ENCODE measurements at places on chromosomes 1 and 21.

DNA sequence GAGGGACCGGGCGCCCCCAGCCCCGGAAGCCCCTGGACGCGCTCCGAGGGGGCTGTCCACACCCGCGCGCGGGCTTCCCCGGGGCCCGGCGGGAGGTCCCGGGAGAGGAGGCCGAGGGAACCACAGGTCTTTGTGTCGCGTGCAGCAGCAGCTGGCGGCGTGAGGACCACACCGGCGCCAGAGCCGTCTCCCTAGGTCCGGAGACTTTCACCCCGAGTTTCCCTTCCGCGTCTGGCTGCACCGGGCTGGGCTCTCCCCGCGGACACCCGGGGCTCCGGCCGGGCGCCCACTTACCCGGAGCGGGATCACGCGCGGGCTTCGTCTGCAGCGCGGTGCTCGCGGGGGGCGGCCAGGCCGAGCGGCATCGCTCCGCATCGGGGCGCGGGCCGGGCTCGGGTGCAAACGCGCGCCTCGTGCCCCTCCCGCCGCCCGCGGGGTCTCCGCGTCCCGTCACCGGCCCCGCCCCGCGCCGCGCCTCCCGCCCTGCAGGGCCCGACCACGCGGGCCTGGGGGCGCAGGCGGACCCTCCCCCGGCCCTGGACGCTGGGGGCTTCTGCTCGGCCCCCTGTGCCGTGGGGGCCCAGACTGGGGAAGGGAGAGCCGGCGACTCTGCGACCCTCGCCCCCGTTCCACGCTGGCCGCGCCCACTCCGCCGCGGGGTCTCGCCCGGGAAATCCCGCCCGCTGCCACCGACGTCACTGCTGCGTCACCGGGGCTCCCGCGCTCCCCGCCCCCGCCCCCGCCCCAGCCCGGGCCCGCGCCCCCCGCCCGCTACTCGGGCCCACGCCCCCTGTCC is at the start of gene GNG4:
Gene GNG4 (minus strand): TSS at position 417 of the 796 bp plus-strand sequence. CDS start 65,946 bp downstream, outside the sequence.
- no peak for DNase-seq

- DNase-seq: no peak
These were observed 124.4 kb downstream of the BEND5 start for GRCh38 chr1:48652334-48652733.

GRCh38 chr1:205441716-205442050 is 14.2 kb downstream of the BLACAT1 start:
- DNase-seq: no peak

- DNase-seq: no peak
These were observed 265.1 kb upstream of the CAMK1G start for GRCh38 chr1:209318181-209319056.

DNA sequence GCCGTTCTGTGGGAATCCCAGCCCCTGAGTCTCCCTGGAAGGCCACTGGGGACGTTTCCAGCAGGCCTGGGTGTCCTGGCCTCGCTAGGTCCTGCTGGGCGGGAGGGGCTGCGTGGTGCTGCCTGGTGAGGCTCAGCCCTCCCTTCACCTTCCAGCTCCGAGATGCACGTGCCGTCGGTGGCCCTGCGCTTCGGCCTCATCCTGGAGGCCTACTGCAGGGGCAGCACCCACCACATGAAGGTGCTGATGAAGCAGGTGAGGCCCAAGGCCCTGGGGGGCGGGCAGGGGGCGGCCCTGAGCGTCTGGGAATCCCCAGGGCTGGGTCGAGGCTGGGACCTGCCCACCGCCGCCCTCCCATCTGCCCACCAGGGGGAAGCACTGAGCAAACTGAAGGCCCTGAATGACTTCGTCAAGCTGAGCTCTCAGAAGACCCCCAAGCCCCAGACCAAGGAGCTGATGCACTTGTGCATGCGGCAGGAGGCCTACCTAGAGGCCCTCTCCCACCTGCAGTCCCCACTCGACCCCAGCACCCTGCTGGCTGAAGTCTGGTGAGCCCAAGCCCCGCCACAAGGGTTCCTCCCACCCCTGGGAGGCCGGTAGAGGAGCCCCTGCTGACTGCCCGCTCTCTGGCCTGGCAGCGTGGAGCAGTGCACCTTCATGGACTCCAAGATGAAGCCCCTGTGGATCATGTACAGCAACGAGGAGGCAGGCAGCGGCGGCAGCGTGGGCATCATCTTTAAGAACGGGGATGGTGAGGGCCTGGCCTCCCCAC is 70.3 kb downstream of the PIK3CD start:
- DNase-seq: peak; percentile 71

All from stimulated activated CD4-positive, alpha-beta T cell treated with anti-CD3 and anti-CD28 coated beads, Interleukin-4, amount 100 ng/mL, for 48 hours (primary cell).